ENCODE measurements at places on chromosomes 1 and 21.

GRCh38 chr1:238830036-238830611 is 556.2 kb upstream of the CHRM3 start:
- DNase-seq = no peak

- DNase-seq = no peak
Observed at GRCh38 chr1:160548960-160549664, 26.1 kb upstream of the SLAMF6 start.

DNA sequence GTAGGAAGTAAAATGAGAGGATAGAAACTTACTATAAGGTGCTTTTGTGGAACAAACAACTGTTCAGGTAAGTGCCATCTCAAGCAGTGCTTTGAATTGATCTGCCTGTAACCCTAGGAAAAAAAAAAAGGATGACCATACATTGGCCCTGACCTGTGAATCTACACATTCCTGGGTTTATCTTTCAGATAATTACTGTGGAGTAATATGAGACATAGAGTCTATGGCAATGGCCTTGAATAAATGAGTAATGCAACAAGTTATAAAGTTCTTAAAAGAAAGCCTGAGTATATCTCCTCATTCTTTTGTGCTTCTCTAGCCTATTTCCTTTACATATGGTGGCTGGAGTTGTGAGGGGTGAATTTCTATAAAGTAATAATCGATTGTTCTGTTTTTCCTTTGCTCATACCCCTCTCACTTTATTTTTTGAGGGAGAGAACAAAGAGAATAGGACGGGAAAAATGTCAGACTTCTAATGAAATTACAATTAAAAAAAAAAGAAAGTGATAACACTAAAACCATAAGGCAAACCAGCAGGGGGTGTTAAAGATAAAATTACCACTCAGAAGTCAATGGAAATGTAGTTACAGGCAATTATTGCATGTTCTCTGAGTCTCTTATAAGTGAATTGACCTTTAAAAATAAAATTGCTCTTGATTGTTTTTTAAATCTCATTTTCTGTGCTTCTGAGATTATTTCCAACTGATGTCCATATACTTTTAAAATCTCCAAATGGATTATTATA is 12.4 kb upstream of the ATP1A1 start:
- DNase-seq = no peak

DNA sequence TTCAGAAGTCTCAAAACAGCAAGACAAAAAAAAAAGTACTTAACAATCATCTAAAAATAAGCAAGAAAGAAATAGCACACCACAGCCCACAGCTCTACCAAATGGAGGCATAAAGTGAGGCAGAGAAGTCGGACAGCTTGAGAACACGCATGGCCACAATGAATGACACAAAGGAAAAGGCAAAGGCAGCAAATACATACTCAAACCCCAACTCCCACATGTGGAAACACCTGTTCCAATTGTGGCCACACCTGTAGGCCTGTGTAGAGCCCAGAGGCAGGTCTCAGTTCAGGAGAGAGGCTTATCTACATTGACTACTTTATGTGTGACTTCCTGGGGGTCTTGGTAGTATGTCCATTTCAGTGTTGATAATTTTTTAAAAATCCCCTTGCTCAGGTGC is 543.5 kb downstream of the LMO4 start:
- no peak for DNase-seq

DNA sequence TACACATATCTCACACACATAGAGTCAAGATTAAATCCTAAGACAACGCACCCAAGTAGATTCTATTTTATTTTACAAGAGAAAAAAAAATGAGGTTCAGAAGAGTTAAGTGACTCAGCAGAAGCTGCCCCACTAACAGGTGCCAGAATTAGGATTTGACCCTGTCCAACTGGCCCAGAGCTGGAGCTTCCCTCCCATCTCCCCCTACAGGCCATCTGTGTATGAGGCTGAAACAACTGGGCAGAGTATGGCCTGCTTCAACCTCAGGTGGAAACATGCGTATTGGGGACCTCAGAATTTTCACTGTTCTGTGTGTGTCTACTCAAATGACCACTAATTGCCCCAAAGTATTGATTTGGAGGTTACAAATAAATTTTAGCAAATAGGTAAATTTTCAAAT is 29.9 kb downstream of the PSMG1 start:
- DNase-seq = no peak

- no peak for DNase-seq
Observed at GRCh38 chr1:2340086-2340917, 51.1 kb downstream of the MORN1 start.

DNA sequence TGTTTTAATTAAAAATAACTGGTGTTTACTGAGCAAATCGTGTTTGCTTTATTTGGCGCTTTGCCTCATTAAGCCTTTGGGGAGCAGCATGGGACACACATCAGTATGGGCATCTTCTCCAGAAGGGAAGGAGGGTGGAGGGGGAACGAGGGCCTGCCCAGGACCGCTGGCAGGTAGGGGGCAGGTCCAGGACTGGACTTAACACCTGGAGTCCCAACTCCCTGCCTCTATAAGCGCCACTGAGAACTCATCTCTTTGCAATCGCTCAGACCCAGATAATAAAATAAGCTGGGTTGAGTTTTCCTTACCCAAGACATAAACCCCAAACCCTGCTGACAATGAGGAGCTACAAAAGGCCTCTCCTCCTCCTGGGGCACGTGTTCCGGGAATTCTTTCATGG is 15.1 kb downstream of the ABCG1 start:
- DNase-seq = no peak

DNA sequence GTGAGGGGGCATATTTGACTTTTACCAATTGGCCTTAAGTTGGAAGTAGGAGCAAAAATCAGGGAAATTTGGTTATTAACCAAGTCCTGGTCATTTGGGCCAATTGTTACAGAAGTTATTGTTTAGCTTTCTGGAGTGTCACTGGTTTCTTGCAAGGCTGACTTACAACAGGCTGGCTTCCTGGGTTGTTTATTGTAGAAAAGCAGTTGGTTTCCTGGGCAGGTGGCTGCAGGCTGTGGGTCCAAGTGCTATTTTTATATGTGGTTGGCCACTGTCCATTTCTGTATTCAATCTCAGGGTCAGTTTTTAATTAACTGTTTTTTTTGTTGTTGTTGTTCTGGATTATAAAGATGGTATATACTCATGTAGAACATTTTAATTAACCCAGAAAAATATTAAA is 174.1 kb downstream of the KCNJ6 start:
- DNase-seq = no peak

GRCh38 chr1:244173769-244174168 is 122.7 kb downstream of the ZBTB18 start:
- DNase-seq = no peak

GRCh38 chr1:204928671-204929486 is 58.2 kb downstream of the NFASC start:
- DNase-seq = no peak

GRCh38 chr1:219507437-219507836 is 105.5 kb downstream of the ZC3H11B start:
- no peak for DNase-seq

DNA sequence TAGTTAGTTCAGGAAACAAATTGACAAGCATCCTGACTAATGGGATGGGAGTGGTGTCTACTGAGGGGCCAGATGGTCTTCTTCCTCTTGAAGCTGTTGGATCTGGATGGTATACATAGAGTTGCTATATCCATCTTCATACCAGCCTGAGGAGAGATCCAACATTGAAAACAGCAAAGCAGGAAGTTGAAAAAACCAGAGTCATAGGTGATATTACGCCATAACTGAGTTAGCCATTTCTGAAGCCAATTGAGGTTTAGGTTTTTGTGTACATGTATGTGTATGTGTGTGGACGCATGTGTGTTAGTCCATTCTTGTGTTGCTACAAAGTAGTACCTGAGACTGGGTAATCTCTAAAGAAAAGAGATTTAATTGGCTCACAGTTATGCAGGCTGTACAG is 2.3 kb upstream of the TSPAN2 start:
- no peak for DNase-seq

DNA sequence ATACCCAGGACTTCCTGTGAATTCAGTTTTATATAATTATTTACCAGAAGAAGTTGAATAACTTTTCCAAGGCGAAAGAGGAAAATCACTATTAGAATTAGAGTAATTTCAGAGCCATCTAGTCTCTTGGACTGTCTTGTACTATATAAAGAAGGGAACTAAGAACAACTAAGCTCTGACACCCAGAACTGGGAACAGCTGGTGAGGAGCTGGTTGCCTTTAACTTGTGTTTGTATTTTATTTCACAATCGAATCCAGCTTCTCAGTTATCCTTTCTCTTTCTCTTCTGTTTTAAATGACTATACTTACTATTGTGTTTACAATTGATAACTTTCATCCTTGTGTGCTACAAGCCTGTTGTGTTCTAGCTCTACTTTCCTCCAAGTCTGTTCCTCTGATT is 8.4 kb downstream of the SNX27 start:
- DNase-seq = no peak

DNA sequence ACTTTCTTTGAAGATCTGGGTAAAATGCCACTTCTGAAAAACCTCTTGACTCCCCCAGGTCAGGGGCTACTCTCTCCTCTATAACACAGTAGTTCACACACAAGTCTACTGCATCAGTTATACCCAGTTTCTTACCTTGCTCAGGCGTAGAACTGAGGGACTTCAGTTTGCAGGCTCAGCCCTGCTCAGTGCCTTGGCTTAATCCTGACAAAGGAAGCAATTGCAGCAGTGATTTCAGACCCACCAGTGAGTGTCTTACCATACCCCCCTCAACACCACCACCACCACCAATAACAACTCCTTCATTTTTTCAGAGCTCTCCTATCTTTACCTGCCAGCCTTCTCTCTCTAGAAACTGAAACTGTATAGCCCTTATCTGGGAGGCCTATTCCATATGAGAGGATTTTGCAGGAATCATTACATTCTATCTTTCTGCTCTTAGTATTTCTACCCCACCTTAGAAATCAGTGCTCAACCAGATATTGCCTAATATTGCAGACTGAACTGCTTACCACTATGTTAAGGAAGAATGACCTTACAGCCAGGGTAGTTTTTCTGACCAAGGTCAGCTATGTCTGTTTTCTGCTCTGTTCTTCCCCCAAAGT is 105.5 kb upstream of the S1PR1 start:
- DNase-seq = no peak

GRCh38 chr1:29282924-29283803 is 46.8 kb downstream of the PTPRU start:
- DNase-seq = peak; percentile 91

DNA sequence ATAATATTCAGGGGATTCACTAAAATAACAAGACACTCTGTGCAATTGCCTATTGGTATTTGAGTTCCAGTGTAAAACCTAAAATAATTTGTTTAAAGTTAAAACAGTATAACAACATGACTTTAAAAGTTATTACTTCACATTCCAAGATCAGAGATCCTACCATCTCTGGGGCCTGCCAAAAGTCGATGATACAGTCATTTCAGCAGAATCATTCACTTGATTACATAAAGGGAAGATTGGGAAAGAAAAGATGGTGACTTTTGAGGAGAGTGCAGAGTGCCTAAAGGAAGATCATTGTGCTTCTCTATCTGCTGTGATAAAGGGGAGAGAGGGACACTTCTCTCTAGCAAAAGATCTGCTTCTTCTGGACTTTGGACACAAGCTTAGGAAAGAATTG is 784.4 kb upstream of the ADGRL4 start:
- no peak for DNase-seq

DNA sequence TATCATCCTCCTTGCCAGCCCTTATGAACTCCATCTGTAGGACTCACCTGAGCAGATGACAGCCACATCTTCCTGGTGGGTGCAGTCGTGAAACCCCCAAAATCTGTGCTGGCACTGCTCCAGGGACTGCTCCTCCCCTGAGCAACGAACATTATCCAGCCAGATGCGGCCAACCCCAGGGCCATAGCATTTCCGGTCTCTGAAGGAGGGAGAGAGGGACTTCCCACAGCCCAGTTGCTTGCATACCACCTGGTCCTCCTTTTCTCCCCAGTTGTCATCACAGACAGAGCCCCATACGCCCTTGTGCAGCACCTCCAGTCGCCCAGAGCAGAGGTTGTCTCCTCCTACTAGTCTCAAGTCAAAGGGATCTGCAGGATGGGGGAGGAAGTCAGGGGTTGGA is 8.5 kb downstream of the CD5L start:
- no peak for DNase-seq

DNA sequence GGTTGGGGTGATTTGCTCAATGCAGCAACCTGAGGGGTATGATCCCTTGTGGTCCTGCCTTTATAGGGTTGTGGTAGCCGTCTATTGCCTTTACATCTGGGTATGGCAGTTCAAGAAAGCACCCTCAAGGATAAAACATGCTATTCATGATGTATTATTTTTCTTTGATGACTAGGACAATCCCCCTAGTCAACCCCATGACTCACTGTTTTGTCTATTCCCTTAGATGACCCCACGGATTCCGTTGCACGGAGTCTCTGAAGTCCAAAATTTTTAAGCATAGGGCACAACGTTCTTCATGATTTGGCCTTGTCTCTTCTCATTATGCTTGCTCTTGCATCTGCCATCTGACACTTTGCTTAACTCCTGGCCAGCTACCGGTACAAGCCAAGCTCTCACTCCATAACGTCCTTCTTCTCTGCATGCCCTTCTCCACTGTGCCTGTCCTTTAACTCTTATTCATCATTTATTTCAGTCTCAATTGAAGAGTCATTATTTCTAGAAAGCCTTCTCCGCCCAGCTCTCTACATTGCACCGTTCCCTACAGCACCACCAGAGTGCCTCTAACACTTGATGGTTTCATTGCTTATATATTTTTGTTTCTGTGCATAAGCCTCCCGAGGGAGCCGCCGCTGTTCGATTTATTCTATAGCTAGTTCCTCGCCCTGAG is 838 bp upstream of the DISP1 start:
- no peak for DNase-seq

DNA sequence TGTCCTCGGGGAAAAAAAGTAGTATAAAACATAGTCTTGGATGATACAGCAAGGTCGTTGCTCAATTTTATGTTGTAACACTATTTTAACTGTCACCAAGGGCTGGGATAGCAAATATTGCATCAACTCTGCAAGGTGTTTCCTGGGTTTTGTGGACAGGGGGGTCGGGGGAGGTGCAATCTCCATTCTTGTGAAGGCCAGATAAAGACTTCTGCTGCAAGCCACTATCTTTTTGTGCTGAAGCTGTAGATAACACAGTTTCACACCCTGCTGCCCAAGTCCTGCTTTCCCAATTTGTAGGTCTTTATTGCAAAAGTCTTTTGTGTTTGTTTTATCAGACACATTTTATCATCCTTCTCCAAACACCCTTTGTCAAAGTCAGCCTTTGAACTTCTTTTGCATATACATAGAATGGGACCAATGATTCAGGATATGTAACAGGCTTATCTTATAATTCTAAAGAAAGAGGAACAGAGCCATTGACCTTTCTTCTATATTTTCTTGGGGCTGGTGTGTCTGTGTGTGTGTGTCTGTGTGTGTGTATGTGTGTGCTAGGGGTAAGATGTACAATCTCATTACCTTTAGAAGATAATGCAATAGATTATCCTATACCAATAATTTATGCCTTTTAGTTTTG is 140.6 kb downstream of the RUNX1 start:
- no peak for DNase-seq

- no peak for DNase-seq
Observed at GRCh38 chr1:25642574-25643108, 26.1 kb downstream of the MAN1C1 start.
